Activated CD4-positive, alpha-beta T cell treated with anti-CD3 and anti-CD28 coated beads, Interleukin-2, amount 10 ng/mL, durations not matched to agents 7 days and 5 days (primary cell): ENCODE measurements at places on chromosomes 2 and 18. TPM values are rescaled to one million over a fixed set of nuclear protein-coding genes. Genes with fewer than 3 reads are reported as not detected.

- no peaks in the 10 kb centered on the region for H3K27me3 ChIP-seq
- H3K36me3 ChIP-seq: no peaks in the 10 kb centered on the region
- H3K4me3 ChIP-seq: no peak overlapping the region
- no peak overlapping the region for H3K27ac ChIP-seq
Observed at GRCh38 chr18:1652018-1652417, 747.3 kb downstream of the ADCYAP1 start.

DNA sequence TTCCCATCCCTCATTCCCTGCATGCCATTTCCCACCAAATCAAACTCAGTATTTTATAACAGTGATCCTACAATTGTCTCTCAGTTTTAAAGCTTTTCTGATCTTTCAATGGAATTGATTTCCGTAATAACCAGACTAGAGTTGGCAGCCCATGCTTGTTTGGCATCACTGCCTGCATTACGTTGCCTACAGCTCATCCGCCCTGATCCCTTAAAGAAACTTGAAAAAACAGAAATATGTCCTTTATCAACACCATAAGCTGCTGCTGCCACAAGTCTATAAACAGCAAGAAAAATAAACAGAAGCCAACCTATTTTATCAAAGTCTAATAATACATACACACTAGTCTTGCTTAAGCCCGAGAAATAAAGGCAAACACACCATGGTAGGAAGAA, 331.0 kb downstream of the METTL4 start:
- DNase-seq: no peak
- H3K4me1 ChIP-seq: no peaks in the 10 kb centered on the region
- H3K4me3 ChIP-seq: no peak overlapping the region

DNA sequence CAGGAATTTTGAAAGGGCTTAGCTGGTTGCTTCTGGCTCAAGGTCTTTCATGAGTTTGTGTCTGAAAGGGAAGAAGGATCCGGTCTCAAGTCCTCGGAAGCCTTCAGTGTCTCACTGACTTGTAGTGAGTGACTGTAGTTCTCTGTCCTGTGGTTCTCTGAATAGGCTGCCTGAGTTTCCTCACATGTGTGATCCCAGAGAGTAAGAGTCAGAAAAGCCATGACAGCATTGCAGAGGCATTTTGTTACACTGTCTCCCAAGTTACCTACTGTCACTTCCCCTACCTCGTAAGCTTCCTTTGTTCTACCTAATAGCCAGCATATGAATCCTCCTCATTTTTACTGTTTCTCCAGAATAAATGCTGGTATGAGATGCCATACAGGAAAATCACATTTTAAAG, 709.1 kb upstream of the CHAC2 start:
- no peaks in the 10 kb centered on the region for H3K36me3 ChIP-seq
- no peak overlapping the region for H3K27ac ChIP-seq
- no peaks in the 10 kb centered on the region for H3K27me3 ChIP-seq
- no peak for DNase-seq
- H3K4me1 ChIP-seq: no peaks in the 10 kb centered on the region

DNA sequence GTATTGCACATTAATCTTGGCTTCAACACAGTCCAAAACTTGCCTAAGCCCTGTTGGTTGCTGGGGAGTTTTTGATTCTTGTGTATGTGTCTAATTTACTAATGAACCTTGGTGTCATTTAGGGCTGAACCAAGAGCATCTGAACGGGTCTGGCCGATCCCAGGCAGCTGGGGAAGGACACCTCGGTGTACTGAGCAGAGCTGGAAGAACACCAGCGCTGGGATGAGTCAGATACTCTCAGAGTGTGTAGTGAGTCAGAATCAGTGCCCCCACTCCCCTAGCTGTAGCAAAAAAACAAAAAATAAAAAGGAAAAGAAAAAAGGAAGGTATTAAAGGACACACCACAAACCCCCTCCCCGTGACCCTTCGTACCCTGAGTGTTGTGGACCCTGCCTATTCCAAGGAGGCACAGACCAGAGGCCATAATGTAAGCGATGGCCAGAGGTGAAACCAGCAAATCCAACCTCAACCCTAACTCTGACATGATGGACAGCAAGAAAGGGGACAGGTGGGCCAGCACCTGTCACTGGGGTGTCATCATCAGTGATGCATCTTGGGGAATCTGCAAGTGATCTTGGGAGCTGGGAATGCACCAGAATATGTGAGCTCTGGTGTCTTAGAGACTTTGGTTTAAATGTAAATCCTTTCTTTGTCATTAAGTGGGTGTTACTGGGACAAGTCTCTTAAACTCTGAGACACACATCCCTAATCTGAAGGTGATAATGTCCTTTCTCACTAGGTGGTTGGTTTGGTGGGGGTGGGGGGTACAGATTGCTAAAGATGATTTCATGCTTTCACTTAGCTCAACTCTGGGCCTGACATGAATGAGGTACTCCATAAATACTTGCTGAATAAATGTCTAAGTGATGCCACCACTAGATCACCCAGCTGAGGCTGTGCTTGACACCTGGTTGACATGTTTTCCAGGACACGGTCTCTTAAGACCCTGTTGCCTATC, 34.2 kb upstream of the NCOA1 start:
- no peaks in the 10 kb centered on the region for H3K36me3 ChIP-seq
- peaks cover 4% of the 10 kb centered on the region for H3K4me1 ChIP-seq
- peaks cover 3% of the 10 kb centered on the region for H3K27me3 ChIP-seq
- DNase-seq: no peak
- no peak overlapping the region for H3K4me3 ChIP-seq

DNA sequence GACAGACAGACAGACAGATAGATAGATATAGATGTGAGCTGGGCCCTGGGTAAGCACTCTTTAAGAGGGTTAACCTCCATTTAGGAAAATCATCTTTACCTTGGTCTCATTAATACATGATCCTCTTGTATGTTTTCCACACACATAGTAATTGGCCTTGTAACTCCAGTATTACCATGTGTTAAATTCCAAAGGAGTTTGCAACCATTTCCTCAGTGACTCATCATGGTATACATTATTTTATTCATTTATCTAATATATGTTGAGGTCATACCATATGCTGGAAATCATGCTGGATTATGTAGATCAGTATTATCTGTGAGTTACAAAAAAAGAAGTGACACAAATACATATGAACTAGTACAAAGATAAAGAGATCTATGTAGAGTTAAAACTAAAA, 504.3 kb downstream of the DCC start:
- H3K4me3 ChIP-seq: no peak overlapping the region
- H3K27ac ChIP-seq: no peak overlapping the region
- H3K4me1 ChIP-seq: no peaks in the 10 kb centered on the region

DNA sequence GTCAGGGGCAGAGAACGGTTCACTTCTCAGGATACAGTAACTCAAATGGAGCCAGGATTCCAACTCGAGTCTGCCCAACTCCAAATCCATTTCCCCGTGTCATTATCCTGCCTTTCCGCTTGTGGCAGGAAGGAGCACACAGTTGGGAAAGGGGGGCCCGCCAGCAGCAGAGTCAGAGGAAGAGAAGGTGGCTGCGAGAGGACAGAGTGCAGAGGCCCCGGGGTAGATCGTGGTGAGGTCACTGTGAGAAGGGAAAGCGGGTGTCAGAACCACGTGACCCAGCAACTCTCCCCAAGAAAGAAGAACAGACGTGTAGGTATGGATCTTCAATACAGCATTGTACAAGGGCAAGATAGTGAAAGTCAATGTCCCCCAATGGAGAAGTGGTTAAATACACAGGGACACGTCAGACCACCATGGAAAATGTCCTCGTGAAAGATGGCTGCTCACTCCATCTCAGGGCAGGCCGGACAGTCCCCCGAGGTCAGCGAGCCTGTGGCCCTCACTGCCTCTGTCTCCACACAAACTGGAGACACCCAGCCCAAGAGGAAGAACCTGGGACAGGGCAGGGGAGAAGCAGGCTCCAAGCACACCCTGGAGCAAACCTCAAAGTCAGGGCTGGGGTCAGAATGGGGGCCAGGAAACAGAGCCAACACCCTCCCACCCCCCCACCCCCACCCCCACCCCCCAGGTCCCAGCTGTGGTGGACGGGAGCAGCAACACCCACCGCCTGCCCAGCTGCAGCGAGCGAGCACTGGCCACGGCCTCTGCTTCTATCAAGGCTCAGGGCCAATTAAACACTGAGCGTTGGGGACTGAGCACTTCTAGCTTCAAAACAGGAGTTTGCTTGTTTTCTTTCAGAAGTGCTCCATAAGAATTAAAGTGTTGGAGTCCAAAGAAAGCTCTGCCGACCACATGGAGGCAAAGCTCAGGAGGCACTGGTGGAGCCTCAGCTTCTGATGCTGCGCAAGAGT, 92.7 kb downstream of the EIPR1 start:
- H3K36me3 ChIP-seq: peaks cover 14% of the 10 kb centered on the region
- no peak overlapping the region for H3K27ac ChIP-seq
- no peaks in the 10 kb centered on the region for H3K4me1 ChIP-seq
- no peak overlapping the region for H3K4me3 ChIP-seq

DNA sequence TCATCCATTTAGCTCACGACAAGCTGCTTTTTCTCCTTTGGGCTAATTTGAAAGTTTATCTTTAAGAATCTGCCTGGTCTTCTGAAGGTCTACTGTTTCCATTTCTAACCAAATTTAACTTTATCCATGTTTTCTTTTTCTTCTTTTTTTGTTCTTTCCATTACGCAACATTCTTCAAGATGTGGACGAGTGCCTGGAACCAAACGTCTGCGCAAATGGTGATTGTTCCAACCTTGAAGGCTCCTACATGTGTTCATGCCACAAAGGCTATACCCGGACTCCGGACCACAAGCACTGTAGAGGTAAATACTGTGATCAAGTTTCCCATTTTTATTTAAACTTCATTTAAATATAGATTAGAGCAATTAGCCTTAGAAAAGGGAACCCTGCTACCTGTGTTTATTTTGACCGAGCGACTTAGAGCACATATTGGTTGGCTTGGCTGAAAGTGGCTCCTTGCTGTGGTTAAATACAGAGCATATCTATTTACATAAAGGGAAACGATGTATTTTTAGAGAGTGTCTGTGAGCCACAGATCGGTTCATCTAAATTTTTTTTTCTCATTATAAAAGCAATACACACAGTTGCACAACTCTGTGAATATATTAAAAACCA, 183.4 kb upstream of the RASGRP3 start:
- H3K27me3 ChIP-seq: peaks cover 14% of the 10 kb centered on the region
- no peaks in the 10 kb centered on the region for H3K36me3 ChIP-seq
- no peaks in the 10 kb centered on the region for H3K4me1 ChIP-seq
- no peak overlapping the region for H3K27ac ChIP-seq
- H3K4me3 ChIP-seq: no peak overlapping the region

- DNase-seq: no peak
- H3K4me3 ChIP-seq: no peak overlapping the region
- no peaks in the 10 kb centered on the region for H3K4me1 ChIP-seq
- H3K36me3 ChIP-seq: no peaks in the 10 kb centered on the region
- no peaks in the 10 kb centered on the region for H3K27me3 ChIP-seq
Observed at GRCh38 chr18:55110436-55110835, 151.2 kb upstream of the CCDC68 start.

- no peaks in the 10 kb centered on the region for H3K36me3 ChIP-seq
- H3K27ac ChIP-seq: no peak overlapping the region
- H3K4me3 ChIP-seq: no peak overlapping the region
- H3K4me1 ChIP-seq: no peaks in the 10 kb centered on the region
- DNase-seq: no peak
- H3K27me3 ChIP-seq: no peaks in the 10 kb centered on the region
Observed at GRCh38 chr18:1604751-1605150, 700.1 kb downstream of the ADCYAP1 start.

DNA sequence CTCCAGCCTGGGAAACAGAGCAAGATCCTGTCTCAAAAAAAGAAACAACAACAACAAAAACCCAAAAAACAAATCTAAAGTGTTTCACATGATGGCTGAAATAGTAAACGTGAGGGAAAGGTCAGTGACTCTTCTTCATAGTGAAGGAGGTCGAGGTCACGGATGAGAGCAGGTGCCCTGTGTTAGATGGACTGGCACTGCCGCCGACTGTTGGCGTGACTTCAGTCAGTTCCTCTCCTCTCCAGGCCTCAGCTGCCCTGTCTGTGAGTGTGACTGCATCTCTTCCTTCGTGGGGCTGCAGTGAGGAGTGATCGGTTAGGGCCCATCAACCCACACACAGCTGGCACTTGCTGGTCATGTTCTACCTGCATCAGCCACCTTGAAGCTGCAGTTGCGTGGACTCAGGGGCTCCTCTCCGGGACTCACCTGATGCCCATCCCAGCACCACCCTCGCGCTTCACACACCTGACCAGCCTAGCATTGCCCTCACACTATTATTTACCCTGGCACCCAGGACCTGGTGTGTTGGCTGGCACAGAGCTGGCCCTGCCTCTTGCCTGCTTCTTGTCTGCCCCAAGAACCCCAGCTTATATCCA, 30.1 kb upstream of the TMEM87B start:
- DNase-seq: no peak
- no peaks in the 10 kb centered on the region for H3K36me3 ChIP-seq
- H3K27ac ChIP-seq: no peak overlapping the region
- H3K4me1 ChIP-seq: no peaks in the 10 kb centered on the region

DNA sequence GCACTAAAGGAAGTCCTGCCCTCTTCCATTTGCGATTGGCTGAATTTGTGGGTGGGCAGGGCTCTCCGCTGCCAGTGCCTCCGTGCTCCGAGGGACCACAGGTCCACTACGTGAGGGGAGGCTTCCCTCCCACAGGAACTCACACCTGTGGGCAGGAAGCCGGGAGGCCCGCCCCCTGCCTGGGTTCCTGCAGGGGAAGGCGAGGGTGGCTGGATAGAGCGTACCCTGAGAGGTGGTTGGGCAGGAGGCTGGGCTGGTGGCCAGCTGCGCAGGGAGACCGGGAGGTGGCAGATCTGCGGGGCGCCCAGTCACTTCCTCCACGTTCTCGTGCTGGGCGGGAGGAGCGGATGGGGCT, 47.0 kb upstream of the PTH2R start:
- no peak overlapping the region for H3K27ac ChIP-seq
- no peak overlapping the region for H3K4me3 ChIP-seq
- peaks cover 27% of the 10 kb centered on the region for H3K36me3 ChIP-seq
- peaks cover 6% of the 10 kb centered on the region for H3K4me1 ChIP-seq
- DNase-seq: no peak

- peaks cover 2% of the 10 kb centered on the region for H3K36me3 ChIP-seq
- DNase-seq: no peak
- H3K4me3 ChIP-seq: no peak overlapping the region
- no peaks in the 10 kb centered on the region for H3K4me1 ChIP-seq
- no peaks in the 10 kb centered on the region for H3K27me3 ChIP-seq
Observed at GRCh38 chr2:148430101-148430500, 214.4 kb upstream of the EPC2 start.

DNA sequence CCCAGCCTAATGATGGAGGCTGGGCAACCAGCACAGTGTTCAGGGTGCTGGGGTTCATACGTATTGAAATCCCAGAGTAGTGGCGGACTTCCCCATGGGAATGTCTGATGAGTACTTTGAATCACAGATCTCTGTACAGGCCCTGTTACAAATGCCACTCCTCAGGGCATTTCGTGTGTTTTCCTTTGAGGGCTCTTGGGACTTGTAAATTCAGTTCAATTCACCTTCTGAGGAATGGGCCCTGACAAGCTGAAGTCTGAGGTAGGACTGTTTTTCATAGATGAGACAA, 288 bp upstream of the RDH14 start:
- peak overlapping the region; percentile 92 for H3K27ac ChIP-seq
- peaks cover 34% of the 10 kb centered on the region for H3K4me1 ChIP-seq
- no peaks in the 10 kb centered on the region for H3K27me3 ChIP-seq
- H3K4me3 ChIP-seq: peak overlapping the region; percentile 89
- peaks cover 35% of the 10 kb centered on the region for H3K36me3 ChIP-seq

- DNase-seq: peak; percentile 13
- H3K4me1 ChIP-seq: no peaks in the 10 kb centered on the region
- no peak overlapping the region for H3K27ac ChIP-seq
- no peak overlapping the region for H3K4me3 ChIP-seq
Observed at GRCh38 chr2:175251425-175252041, 70.0 kb upstream of the ATP5MC3 start.

The DYNAP gene
- not detected for total RNA-seq

The TMEFF2 gene
- not detected for total RNA-seq

The TCF23 gene
- total RNA-seq: not detected

The PLCL1 gene
- total RNA-seq: 1.8 TPM

The PJVK gene
- 1.5 TPM for total RNA-seq

The HOXD3 gene
- total RNA-seq: not detected

The KCNG2 gene
- not detected for total RNA-seq

The CD8B2 gene
- not detected for total RNA-seq
